ENCODE measurements at places on chromosomes 3 and 15.

GRCh38 chr3:101141135-101141534 lies 147.9 kb upstream of the ABI3BP start:
- no peak for DNase-seq

DNA sequence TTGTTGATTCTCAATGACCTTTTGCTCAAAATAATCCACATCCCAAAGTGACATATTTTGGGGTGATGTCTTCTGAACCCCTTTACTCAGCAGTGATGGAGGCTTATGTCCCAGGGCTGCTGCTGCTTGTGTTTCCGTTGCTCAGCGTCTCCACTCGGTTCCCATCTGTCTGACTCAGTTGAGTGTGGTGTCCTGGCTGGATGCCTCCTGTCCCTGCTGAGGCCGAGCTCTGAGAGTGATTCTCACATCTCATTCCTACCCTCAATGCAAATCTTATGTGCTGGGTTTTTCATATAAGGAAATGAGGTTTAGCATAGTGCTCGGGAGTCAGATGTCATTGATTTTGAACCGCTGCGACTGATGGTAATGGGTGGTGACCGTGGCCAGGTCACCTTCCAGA lies 247.4 kb downstream of the GABRG3 start:
- no peak for DNase-seq

- DNase-seq: peak; percentile 51
Measured at GRCh38 chr3:129182390-129183185, 1.1 kb downstream of the CNBP start.

GRCh38 chr3:25057379-25057778 lies 370.7 kb upstream of the RARB start:
- DNase-seq: no peak

- DNase-seq: peak; percentile 69
Measured at GRCh38 chr15:66006986-66007385, 137.7 kb downstream of the RAB11A start.

DNA sequence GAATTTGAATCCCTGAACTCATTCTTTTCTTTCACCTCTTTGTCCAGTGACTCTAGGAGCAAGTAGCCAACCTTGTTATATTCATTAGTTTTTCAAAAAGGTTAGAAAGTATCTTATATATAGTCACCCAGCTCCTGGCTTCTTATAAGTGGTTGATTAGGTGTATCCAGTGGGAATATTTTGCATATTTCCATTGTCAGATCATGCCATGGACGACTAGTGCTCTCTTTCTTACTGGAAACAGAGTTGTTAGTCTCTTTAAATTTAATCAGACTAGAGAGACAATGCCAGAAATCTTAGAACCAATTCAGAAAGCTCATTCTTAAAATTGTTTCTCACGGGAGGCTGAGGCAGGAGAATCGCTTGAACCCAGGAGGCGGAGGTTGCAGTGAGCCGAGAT lies 73.4 kb downstream of the CHRD start:
- DNase-seq: no peak

DNA sequence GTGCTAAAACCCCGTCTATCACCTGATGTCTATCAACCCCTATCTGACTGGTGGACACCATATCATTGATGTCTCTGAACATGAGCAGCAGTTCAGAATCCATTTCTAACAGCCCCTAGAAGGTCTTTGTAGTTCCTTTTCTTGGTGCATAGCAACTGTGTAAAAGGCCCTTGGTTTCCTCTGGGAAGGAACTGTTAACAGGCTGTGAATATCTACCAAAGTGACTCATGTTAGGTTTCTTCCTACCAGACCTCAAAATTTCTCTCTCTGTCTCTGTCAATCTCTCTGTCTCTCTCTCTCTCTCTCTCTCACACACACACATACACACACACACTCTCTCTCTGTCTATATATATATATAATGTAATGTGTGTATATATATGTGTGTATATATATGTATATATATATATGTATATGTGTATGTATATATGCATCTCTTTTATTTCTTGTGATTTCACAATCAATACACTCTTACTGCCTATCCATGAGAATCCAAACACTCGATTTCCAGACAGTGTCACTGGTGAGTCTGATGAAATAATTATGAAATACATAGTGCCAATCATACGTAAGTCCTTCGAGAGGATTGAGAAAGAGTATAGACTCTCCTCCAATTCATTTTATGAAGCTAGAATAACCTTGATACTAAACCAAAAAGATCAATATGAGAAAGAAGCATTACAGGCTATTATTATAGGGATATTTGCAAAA lies 335.9 kb upstream of the SLCO3A1 start:
- DNase-seq: peak; percentile 41

- no peak for DNase-seq
Measured at GRCh38 chr3:151347432-151347831, 18.1 kb upstream of the P2RY13 start.

- no peak for DNase-seq
Measured at GRCh38 chr3:6679510-6679909, 181.4 kb upstream of the GRM7 start.

- peak; percentile 74 for DNase-seq
Measured at GRCh38 chr15:85289677-85290365, 90.6 kb upstream of the AKAP13 start.
